Dermis microvascular lymphatic vessel endothelial cell (primary cell): ENCODE measurements at places on chromosomes 7 and 10. TPM values are rescaled to one million over a fixed set of nuclear protein-coding genes. Genes with fewer than 3 reads are reported as not detected.

Gene NAT16
- total RNA-seq, result not detected in 2 replicates

Gene HPS6
- 26.1 and 34.5 TPM in 2 replicates for total RNA-seq

Gene LDB3
- total RNA-seq, result not detected in 2 replicates

Gene HOXA7
- 1.0 and 2.0 TPM in 2 replicates for total RNA-seq

Gene ST8SIA6
- total RNA-seq, result 0.13 and 0.25 TPM in 2 replicates

GRCh38 chr7:18555120-18555519 is 59.6 kb downstream of the HDAC9 start:
- DNase-seq, result no peak

- no peak for DNase-seq
Measured at GRCh38 chr7:131967216-131967730, 410.8 kb upstream of the PODXL start.

GRCh38 chr7:121099572-121099971 is 111.1 kb downstream of the CPED1 start:
- no peak for DNase-seq

GRCh38 chr10:121927318-121927840 is 452 bp downstream of the ATE1 start:
- DNase-seq, result peak; percentile 78

DNA sequence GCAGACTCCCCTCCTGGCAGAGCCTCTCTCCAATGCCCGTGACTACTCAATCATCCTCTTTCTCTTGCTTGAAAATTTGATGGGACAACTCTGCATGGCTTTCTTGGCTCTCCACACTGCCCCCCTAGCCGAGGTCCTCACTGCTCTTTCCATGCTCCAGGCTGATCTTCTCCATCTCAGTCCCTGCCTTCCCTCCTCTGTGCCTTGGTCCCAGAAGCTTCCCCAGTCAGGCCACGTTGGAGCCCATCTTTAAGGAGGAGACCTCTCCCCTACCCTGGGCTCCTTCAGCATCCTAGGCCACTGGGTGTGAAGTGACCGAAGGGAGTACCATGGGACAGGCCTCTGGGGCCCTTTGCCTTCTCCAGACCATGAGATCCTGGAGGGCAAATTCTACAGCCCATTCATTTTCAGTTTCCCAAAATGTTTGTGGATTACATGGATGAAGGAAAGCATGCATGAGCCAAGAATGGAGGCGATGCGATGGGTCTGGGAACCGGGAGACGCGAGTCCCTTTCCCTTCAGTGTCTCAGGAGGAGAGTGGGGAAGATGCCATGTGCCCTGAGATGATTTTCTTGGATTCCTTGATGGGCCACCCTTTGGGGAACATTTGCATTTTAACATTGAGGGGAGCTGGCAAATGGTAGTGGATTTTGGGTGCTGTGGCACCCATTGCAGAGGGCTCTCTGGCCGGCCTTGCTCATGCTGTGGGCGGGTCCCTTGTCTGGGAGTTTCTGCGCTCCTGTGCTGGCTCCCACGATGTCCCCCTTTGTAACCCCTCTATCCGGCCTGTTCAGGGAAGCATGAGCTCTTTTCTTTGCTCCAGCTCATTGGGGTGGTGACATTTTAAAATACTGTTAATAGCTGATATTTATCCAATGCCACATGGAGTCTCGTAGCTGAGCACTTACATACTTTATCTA is 376.6 kb downstream of the RPS24 start:
- DNase-seq, result no peak

DNA sequence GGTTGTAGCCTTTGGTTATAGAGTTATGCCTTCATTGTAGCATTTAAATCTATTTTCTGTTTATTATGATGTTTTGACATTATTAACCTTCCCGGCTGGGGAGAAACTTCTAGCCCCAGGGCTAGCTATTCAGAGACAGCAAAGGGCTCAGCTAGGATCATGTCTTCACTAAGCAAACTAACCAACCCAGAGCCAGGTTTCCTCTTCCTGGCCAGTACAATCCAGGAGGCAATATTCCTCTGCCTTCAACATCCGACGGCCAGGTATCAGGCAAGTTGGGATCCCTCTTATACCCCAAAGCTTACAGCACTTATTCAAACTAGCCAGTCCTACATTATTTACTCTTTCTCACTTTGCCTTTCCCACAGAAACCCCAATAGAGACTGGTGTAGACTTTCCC is 1060.7 kb upstream of the GHITM start:
- DNase-seq, result no peak

DNA sequence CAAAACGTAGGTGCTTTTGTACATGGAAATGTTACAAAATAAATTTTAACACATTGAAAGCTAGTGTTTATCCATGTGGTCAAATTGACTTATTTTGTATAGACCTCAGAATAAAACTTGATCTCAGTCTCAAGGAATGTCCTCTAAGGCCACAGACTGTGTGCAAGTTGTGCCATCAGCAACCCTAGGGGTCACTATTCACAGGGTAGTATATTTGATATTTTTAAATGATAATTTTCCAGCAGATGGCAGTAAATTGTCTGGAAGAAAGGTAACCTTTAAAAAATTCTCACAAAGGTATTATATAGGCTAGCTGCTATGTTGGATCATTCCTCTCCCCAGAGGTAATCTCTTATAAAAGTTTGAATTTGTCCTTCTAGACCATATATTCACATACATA is 12.9 kb upstream of the SNX10 start:
- peak; percentile 6 for DNase-seq

- DNase-seq, result no peak
Measured at GRCh38 chr7:53740971-53741370, 705.5 kb downstream of the POM121L12 start.

DNA sequence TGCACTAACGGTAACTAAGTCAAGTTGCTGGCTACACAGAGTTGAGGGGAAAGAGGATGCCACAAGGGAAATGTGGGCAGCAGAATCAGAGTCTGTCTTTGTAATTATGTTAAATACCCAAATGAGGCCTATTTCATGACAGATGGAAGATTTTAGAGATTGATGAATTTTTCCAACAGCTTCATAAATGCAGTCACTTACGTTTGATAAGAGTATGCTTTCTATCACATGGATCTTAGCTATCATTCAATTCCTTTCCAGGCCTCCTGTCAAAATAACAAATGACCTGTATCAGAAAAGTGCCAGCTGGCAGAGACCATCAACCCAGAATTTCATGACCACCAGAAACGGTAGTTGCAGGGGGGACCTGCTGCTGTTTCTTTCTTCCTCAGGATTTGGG is 148.4 kb upstream of the PLPP4 start:
- no peak for DNase-seq

DNA sequence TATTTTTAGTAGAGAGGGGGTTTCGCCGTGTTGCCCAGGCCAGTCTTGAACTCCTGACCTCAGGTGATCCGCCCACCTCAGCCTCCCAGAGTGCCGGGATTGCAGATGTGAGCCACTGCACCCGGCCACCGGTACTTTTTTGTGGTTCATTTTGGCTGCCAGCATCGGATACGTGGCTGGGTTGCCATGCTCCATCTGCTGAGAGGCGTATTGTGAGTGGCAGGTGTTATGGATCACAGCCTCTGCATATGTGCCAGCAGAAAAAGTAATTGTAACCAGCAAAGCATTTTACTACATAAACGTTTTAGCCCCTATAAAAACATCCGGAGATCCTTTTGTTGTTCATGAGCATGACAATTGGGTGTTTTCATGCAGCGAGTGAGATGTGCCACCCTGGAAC is 7.1 kb downstream of the FOXK1 start:
- DNase-seq, result no peak

DNA sequence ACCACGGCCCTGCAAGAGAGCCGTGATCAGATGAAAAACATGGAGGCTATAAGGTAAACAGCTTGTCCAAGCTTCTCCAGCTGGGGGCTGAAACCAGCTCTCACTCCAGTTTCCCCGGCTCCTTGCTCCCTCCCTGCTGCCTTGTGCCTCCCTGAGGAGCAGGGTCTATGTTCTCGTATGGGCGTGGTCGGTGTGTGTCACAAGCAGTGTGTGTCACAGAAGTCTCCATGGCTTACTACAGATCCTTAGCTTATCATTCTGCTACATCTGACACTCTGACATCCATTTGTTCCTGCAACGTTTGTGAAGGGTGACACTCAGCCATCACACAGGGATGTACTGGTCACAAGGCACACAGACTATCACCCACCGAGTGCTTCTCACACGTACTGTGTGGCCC is 54.6 kb downstream of the CSGALNACT2 start:
- DNase-seq, result no peak

- no peak for DNase-seq
Measured at GRCh38 chr10:42976351-42977031, 100.4 kb upstream of the RET start.

DNA sequence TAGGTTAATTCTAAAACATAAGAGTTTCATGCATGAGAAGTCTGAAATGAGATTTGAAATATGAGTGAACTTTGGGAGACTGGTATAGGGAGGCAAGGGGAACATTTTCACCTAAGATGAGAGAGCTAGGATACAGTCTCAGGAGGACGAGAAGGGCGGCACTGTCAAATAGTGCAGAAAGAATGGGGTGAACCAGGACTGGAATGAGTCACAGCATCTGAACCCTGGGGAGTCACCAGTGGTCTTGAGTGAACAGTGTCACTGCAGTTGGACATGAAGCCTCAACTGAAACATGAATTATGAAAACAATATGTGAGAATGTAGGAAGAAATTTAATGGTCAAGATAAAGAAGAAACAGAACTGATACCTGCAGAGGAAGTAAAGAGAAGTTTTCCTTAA is 33.8 kb downstream of the GNG11 start:
- DNase-seq, result no peak

GRCh38 chr7:620056-620455 is 100.4 kb upstream of the PDGFA start:
- no peak for DNase-seq

DNA sequence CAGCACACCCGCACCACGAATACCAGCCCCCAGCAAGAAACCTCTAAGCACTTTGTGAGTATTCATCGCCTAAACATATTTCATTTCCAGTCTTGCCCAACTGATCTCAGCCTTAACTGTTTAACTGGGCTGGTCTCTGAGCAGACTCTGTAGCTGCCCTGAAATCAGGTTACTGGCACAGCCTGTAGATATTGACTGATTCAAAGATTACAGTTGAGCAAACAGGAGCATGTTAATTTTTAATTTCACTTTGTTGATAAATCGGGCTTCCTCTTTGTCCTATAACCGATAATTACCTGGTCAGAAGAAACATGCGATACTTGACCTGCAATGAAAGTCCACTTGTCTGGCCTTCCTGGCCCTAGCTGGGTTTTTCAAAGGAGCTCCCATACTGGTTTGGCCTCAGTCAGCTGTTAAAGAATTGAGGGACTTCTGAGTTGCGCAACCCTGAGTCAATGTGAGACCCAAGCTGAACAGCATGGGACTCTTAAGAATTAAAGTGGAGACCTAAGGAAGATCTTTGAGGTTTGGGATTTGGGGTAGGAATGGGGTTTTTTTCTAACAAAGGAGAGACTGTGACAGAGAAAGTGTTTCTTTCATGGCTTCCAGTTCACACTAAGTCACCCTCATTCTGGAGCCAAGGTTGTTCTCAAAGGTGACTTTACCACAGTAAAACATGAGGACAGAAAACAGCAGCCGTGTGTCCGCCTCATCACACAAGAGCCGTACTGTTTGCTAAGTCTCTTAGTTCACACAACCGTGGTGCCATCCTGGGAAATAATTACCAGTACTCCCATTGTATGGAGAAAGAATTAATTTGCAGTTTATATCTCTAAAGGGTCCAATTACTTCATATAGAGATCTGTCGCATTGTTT is 75.9 kb downstream of the PPP1R3C start:
- no peak for DNase-seq

DNA sequence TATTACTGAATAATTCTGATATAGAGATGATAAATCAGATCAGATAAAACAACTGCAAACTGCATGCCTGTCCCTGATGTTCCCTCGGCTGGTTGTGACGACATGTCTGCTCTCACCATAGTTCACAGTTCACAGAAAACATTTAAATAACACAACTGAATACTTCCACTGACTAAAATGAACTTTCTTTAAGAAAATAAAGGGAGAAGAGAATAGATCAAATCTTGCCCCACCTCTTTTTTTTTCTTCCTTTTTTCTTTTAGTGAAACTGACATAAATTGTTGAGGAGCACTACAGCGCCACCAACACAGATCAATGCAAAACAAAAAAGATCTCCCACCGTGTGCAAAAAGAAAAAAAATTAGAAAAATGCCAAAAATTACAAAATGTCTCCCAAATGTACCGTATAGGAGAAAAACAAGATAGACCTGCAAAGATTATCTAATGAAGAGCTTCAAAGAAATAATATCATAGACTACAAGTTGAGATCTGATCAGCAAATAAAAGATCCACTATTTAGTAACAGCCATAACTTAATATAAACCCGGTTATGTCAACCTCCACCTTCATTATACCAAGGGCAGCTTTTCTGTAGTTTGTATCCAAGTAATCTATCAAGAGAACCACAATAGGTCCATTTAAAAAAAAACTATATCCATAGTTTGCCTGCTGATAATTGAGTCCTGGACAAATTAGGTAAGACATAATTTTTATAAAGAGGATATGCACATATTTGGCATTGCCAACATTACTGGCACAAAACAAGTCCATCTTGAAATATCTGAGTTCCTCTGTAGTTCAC is 30.7 kb upstream of the EPC1 start:
- DNase-seq, result peak; percentile 64

DNA sequence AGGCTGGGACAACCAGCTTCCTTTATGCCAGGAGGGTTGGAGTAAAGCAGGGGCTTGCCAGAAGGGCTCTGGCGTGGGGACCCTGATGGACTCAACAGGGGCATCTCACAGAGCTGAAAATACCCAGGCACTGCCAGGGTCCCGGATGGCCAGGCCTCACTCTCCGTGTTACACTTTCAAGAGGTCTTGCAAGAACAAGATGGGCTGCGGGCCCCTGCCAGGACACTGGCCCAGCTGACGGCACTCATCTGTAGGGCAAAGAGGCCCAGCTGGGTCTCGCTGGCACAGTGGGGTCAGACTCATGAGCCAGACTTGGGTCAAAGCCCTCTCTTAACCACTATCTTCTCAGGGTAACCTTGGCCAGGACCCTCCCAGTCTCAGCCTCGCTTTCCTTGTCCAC is 90.9 kb downstream of the FAM53B start:
- DNase-seq, result no peak

- DNase-seq, result no peak
Measured at GRCh38 chr10:43970018-43970698, 321.5 kb upstream of the ZNF32 start.

- DNase-seq, result peak; percentile 67
Measured at GRCh38 chr10:33661580-33662336, 327.3 kb upstream of the NRP1 start.

- no peak for DNase-seq
Measured at GRCh38 chr10:6254201-6254600, 51.5 kb downstream of the PFKFB3 start.
